ENCODE measurements at places on chromosomes 3 and 15. TPM values are rescaled to one million over a fixed set of nuclear protein-coding genes. Genes with fewer than 3 reads are reported as not detected.

C3orf70 gene
- 1.9 TPM for total RNA-seq

FBLN2 gene
- total RNA-seq = 1.4 TPM

ACAA1 gene
- 26.8 TPM for total RNA-seq

BBX gene
- 51.8 TPM for total RNA-seq

CADM2 gene
- 0.21 TPM for total RNA-seq

CORO2B gene
- total RNA-seq = 10.9 TPM

PARP15 gene
- total RNA-seq = not detected

CLDN16 gene
- total RNA-seq = not detected

SAMMSON gene
- total RNA-seq = 3.6 TPM

ECE2 gene
- not detected for total RNA-seq

FOXB1 gene
- total RNA-seq = not detected

ALCAM gene
- 17.3 TPM for total RNA-seq

All from A375 (cell line).